ENCODE measurements at places on chromosomes 3 and 15.

DNA sequence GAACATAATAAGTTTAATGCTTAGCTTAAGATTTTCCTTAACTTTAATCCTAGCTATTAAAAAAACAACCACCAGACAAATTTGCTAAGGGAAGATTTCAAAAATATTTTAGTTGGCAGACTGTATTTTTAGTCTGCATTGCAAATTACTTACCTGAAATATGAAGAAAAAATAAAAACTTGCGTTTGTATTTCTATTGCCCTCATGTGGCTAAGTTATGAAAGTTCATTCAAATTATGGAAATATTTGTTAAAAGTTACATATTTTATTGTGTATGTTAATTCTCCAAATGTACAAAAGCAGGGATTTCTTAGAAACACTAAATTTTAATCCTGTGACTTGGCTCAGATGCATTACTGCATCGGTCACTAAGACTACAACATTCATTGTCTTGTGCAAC, 15.0 kb downstream of the GTF2A2 start:
- no peak for DNase-seq

- DNase-seq = no peak
Observed at GRCh38 chr15:42048080-42048820, 27.4 kb upstream of the PLA2G4E start.

DNA sequence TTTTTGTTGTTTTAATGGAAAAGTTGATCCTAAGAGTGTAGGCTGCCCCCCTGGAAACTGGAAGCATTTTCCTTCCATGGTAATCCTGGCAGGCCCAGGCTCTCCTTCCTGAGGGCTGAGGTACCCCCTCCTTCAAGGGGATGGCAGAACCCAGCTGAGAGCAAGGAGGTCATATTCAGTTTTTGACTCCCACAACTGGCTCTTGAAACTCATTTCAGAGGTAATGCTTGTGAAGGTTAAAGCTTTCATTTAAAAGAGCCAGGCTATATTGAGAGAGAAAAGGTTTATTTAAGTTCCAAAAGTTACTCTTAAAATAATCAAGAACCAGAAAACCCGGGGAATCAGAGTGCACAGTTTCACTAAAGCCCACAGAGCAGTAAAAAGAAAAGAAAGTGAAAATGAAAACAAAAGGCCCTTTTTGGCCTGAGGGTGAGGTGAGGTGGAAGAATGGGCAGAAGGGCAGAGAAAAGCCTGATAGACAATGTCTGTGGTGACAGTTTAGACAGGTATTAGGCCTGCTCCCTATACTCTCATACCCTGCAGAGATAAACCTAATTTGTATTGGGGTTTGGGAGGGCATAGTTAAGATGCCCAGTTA, 47.0 kb upstream of the RBP1 start:
- DNase-seq = no peak

GRCh38 chr3:143084856-143085731, 34.5 kb upstream of the CHST2 start:
- DNase-seq = peak; percentile 64

- no peak for DNase-seq
Observed at GRCh38 chr3:184827572-184827971, 15.6 kb downstream of the VPS8 start.

- no peak for DNase-seq
Observed at GRCh38 chr3:81443457-81443782, 318.0 kb downstream of the GBE1 start.

DNA sequence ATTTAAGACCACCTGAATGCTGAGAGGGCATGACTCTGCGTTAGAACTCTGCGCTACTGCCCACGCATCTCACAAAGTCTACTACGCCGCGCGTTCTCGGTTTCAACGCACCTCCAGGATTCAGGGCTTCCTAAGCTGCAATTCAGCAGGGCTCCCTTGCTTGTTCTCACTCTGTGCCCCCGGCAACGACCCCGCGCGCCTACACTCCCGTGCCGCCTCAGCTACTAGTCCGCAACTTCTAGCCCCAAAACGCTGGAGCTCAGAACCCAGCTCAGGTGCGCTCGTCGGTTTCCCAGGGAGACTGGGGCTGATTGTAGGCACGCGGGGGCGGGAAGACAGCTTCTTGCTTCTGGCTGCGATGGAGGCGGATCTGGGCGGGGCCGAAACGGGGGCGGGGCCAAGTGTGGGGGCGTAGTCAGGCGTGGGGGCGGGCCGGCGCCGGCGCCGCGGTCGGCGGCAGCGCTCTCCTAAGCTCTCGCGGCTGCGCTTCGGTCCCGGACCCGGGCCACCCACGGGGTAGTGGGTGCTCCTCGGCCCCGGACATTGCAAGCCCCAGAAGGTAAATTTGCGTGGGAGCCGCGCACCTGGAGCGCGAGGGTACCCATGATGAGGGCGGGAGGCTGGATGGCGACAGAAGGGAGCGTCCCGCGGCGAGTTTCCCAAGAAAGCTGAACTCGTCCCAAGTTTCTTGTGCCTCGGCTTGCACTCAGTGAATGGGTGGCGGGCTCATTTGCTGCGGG, at the start of gene ARHGEF26:
TSS of gene ARHGEF26 (plus strand) at position 430 of the 740 bp plus-strand sequence. CDS start 603 bp downstream, outside the sequence.
- peak; percentile 59 for DNase-seq

GRCh38 chr3:194339356-194339755, 11.8 kb downstream of the CPN2 start:
- DNase-seq = no peak

DNA sequence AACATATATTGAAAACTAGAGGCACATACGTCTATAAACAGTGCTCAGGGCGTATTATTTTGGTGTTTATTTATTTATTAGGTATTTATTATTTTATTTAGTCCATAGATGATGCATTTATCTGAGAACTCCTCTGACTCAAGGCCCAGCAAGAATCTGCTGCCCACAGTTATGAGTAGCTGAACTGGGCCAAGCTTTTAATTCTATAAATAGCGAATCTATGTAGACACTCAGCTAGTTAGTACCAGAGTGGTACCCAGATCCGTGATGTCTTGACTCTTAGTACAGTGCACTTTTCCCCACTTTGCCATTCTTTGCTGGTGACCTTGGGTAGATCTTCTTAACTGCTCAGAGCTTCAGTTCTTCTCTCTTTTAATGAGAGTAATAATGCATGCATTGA, 370.4 kb upstream of the TPRG1 start:
- DNase-seq = no peak

GRCh38 chr15:43094416-43095030, 11.3 kb downstream of the UBR1 start:
- no peak for DNase-seq

DNA sequence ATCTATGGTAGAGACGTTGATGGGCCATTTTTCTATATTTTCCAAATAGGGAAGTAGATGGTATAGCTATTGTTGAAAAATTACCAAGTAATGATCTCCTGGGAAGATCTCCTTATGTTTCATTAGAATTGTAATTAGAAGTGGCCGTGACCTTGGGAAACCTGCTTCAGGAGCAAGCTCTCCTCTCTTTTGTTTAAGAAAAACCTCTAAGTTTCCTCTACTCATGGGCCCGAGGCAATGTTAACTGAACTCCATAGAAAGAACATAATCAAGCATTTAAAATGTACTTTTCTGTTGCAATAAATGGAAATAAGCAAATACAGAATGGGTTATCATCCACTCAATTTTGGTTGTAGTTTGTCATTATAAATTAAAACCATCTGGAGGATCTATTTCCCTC, 511.2 kb upstream of the MDFIC2 start:
- no peak for DNase-seq

DNA sequence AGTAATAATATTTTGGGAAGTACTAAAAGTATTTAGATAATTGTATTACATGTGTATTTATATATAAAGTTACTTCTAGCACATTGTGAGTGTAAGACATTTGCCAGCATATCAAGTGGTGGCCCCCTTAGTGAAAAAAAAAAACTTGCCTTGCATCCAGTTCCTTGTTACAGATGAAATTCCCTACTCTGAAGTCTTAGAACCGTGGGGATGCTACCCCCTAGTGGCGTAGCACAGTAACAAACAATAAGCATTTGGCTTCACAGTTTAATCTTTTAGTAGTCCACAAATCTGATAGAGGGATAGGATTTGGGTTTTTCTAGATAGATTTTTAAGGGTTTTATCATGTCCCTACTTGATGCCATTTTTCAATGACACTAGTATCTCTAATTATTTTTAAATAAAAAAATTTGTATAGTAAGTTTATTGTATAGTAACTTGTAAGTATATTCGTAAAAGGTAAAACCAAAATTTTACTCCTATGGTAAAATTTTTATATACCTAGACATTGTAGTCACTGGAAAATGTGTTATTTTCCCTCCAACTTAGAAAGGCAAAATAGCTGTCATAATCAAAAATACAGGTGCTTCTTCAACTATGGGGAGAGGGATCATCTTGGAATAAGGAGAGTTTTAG, 14.3 kb downstream of the SMC4 start:
- peak; percentile 78 for DNase-seq

DNA sequence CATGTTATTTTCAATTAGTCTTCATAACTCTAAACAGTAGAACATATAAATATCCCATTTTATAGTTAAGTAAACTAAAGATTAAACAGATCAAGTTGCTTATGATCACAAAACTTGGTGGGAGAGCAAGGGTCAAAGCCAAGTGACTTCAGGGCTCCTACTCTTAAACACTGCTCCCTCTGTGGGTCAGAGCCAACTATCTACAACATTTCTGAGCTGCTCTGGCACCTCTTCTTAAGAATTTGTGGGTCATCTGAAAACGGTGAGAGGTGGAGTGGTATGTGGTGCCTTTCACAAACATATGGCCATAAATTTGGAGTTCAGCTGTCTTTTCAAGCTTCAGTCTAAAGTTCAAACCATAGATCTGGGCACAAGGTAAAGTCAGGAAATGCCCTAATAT, 10.9 kb downstream of the ATG3 start:
- no peak for DNase-seq

GRCh38 chr3:184676927-184677326, 34.9 kb downstream of the MAGEF1 start:
- DNase-seq = no peak

GRCh38 chr3:57757642-57758297, 1.7 kb downstream of the SLMAP start:
- no peak for DNase-seq

DNA sequence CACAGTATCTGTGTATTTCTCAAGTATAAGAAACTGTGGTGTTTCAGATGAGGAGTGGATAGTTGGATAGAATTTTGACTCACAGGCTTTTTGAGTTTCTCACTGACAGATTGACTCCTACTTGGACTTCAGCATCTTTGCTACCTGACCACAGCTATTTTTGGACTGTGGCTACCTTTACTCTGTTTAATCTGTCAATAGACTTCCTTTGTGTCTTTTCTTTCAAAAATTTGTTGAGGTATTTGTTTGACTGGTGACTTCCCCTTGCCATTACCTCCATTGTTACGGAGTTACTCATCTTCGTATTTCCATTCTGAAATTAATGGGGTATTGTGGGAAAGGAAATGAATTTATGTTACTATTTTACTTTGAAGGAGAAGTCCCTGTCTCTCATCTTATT, 123.8 kb downstream of the AGBL1 start:
- DNase-seq = no peak

DNA sequence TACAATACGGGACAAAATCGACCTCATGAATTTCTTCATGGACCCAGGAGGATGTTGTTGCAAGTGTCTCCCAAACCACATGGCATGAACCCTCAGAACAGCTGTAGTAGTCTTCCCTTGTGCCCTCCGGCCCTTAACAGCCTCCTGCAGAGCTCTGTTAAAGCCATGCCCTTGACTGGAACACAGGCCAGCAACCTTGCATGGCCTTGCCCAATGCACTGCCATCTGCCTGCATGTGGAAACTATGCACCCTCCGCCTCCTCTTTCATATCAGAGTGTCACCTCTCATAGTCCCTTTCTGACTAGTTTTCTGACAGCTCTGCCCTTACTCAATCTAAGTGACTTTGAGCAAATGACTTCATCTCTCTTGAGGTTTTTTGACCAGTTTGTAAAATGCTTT, 39.4 kb upstream of the TRIM71 start:
- peak; percentile 32 for DNase-seq

DNA sequence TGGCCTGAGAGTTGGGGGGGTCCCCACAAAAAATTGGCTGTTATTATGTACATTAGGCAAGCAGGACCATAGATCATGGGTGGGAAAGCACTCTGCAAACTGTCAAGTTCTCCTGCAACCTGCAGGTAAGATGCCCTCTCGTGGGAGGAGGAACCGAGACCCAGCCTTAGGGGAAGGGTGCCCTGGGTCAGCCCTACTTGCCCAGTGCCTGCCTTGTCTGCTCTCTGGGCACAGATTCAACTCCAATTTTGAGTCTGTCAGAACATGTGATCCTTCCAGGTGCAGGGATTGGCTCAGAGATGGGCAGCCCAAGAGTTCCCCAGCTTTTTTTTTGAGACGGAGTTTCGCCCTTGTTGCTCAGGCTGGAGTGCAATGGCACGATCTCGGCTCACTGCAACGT, 99.2 kb downstream of the PLXNA1 start:
- no peak for DNase-seq
